Activated naive CD4-positive, alpha-beta T cell (primary cell): ENCODE measurements at places on chromosomes 11 and 22.

DNA sequence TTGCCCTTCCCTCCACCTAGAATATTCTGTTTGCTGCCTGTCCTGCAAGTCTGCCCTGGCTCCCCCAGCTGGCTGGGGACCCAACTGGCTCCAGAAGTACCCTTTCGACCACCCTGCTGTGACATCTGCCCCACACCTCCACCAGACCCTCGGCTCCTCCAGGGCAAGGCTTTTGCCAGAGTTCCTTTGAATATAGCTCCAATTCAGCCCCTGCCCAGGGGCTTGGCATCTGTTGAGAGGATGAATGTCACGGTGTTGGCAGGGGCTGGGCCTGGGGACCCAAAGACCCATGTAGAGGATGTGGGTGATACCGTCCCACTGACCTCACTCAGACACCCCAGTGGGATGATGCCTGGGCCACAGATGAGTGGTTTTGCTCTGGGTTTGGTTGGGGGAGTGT lies 4.0 kb downstream of the NLRP6 start:
- DNase-seq = no peak

GRCh38 chr11:112355726-112356125 lies 95.1 kb upstream of the PLET1 start:
- no peak for DNase-seq

GRCh38 chr11:72969894-72970335 lies 155.7 kb downstream of the ATG16L2 start:
- no peak for DNase-seq

- DNase-seq = no peak
Observed at GRCh38 chr11:8723711-8724110, 41.1 kb downstream of the RPL27A start.

DNA sequence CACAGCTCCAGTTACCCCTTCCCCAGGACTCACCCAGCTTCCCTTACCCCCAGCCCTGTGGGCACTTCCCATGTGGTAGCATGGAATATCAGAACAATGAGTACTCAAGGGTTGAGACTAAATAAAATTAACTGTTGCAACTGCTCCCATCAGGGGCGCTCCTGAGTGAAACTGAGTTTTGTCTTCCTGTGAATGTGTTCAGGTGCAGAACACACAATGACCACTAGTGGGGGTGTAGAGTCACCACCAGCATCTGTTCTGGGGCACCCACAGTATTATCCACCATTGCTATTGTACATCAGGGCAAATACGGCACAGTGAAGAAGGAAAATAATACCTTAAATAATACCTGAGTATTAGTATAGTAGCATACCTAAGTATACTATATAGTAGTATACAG lies 689.7 kb downstream of the TBC1D22A start:
- no peak for DNase-seq

GRCh38 chr22:43234264-43234988 lies 47.5 kb upstream of the TTLL12 start:
- no peak for DNase-seq

DNA sequence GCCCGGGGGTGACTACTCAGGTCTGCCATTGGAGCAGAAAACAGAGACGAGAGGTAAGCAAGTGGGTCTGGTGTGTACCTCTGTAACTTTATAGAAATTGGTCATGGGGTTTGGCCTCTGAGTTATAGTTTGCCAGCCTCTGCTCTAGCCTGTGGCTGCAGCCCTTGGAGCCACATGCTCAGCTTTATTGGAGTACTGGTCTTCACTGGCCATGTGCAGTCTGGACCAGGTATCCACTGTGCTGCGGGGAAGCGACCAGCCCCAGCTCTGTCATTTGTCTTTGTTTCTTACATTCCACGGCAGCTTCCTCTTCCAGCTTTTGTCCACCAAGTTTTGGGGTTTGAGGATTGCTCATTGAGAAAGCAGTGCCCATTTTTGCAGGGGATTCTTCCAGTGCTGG lies 453.4 kb downstream of the TBC1D22A start:
- no peak for DNase-seq

GRCh38 chr22:20550057-20550817 lies 42.8 kb downstream of the MED15 start:
- no peak for DNase-seq

DNA sequence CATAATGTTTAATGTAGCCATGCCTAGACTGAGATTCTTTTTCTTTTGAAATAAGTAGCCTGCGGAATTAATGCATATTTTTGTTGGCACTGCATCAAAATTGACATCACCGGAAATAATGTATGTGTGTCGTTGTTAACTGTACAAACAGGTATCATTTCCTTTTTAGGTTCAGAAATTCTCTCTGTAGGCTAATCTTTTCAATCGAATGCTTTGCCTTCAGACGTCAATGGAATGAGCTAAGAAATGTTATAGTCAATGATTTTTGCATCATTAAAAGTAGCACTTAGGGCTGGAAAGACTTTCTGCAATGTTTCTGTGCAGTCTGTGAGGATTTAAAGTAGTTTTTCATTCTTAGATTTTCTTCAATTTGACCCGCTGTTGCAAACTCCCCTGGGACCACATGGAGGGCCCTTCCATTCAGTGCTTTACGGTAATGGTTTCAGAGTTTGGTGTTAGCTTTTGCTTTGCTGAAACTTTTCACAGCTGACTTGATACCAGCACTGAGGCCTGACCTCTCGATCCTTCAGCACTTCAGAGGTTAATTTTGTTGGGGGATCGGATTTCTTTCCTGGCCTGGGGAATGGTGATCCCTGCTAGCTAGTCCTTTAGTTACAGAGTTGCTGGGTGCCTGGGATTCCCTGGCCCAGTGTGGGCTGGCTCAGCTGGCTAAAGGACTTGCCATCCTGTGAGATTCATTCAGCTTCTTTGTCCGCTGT lies 137.8 kb downstream of the DBX1 start:
- no peak for DNase-seq

DNA sequence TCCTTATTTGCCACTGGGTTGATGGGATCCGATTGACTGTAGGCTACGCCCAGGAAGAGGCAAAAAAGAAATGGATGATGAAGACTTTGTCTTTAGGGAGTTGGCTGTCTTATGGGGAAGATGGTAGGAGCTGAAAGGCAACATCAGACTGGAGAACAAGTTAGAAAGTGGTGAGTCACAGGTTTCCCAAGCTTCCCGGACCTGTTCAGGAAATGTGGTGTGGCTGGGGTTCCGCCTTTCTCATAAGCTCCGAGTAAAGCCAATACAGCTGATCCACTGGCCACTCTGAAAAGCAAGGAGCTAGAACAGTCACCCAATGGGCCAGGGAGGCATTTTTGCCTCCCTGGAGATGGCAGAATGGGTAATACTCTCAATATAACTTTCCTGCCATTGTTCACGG lies 194.5 kb downstream of the SNX19 start:
- DNase-seq = no peak

DNA sequence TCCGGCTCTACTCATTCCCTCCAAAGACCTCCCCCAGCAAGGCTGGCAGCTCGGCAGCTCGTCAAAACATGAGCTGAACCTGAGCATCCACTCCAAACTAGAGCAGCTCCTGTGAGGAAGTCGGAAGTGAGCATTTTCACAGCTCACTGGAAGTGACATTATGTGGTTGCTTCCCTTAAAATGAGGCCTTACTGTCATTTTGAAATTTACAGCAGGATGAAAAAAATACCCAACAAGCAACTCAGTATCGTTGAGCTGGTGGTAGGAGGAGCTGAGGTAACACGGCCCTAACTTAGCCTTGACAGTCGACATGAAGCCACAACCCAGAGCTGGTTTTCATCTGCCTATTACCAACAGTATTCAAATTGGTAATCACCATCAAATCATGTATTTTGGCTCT lies 38.0 kb upstream of the ARFGAP3 start:
- no peak for DNase-seq

GRCh38 chr11:124050748-124051147 lies 9.6 kb upstream of the OR10G7 start:
- no peak for DNase-seq

DNA sequence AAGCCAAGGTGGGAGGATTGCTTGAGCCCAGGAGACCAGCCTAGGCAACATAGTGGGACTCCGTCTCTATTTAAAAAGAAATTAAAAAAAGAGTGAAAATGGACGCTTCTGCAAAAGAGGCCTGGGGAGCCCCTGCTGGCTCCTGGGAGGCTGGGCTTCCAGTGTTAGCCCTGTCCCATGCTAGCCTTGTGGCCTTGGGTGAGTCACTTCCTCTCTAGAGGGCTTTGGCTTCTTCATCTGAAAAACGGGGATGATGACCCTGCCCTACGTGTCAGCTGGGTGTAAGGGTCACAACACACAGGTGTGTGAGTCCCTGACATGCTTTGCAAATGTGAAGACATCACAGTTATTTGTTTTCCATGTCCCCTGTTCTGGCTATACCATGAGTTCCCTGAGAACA lies 32.8 kb downstream of the FAM227A start:
- no peak for DNase-seq

- DNase-seq = no peak
Observed at GRCh38 chr22:31926969-31927368, 17.4 kb upstream of the YWHAH start.

GRCh38 chr11:107438148-107438547 lies 19.5 kb downstream of the CWF19L2 start:
- no peak for DNase-seq

- DNase-seq = no peak
Observed at GRCh38 chr22:23773483-23774113, 949 bp downstream of the MMP11 start.

DNA sequence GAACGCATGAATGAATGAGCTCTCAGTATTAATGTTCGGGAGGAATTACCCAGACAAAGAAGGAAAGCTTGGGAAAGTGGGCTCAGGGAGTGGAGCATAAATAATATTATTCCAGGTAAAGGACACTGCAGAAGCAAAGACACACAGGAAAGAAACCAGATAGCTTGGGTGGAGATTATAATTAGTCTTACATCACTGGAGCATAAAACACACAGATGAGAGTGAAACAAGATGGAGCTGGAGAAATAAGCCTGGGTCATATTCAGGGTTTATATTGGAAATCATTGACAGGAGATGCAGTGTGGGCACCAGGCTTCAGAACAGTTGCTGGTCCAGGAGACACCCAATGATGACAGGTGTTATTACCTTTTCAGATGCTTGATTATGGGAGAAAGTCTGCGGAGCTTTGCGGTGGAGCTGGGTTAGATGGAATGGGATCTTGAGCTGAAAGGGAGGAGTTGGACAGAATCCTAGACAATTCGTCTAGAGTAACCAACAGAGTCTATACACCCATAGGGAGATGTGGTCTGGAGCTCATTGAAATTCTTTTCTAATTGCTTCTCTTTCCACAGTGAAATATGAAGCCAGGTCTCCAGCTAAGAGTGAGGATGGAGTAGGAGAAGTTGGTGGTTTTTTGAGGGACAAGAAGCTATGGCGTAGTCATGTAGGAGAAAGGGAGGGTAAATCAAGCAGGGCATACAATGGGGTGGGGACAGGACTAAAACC lies 227.2 kb downstream of the FAM76B start:
- no peak for DNase-seq

DNA sequence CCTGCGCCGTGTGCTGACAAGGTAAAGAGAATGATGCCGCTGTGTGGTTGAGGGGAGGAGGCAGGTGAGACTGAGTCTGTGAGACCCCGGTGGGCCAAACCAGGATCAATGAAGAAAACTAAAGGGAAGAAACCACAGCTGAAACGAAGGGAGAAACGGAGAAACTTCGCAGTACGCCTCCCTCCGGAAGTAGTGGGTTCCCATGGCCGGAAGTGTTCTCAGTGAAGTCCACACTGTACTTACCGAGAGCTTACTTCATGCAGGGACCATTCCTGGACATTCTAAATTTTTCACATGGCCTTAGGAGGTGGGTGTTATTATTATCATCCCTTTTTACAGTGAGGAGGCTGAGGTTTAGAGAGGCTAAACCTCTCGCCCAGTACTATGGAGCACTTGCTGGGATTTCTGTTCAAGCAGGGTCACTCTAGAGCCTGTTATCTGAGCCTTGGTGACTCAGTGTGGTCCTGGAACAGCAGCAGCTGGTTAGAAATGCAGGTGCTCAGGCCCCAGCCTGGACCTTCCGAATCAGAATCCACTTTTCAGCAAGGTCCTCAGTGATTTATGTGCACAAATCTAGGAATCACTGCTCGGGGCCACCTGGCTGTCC lies 17.9 kb downstream of the CD5 start:
- DNase-seq = no peak

DNA sequence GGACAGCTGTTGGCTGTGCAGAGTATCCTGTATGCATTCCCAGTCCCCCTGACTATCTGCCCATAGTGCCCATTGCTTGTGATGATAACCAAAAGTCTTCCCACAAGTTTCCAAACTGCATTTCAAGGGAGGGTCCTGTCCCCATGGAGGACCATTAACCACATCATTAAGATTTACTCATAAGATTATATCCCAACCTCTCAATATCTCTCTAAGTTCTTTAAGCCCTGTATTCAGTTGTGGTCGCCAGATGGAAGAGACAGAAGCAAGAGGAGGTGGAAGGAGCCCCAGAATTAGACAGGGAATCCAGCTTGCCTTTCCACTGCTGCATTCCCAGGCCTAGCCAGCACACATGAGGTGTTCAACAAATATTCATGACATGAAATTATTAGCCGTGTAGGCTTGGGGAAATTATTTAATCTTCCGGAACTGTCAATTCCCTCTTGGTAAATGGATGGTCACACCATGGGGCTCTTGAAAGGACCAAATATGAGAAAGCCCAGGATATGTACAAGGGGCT lies 42.6 kb upstream of the TIMP3 start:
- no peak for DNase-seq

DNA sequence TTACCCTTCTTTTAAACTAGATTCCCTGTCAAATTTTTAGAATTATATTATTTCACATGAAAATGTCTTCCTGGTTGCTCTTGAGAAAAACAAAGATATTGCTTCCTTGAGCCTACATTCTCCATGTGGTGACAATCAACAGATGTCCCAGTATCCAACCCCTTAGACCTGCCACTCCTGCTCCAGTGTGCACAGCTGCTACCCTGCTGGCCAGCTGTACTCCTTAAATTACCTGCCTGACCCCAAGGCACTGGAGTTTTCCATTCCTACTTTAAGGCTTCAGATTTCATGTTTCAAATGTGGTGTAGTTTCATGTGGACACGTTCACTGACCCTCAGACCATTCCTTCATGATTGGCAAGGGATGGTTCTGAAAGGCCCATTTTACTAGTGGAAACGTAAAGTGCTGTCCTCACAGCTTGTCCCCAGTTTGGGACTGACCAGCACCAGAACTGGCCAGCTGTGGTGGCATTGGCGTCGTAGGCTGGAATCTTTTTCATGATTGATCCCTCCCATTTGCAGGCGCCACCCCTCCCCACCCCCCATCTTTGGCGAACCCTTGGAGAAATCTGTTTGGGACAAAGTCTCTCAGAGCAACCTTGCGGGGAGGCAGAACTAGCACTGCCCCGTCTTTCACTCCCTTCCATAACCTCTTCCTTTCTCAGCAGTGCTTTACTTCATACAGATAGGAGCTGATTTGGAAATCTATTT lies 123.5 kb downstream of the DBX1 start:
- DNase-seq = no peak
